Fibroblast of lung (primary cell): ENCODE measurements at places on chromosomes 11 and 22. TPM values are rescaled to one million over a fixed set of nuclear protein-coding genes. Genes with fewer than 3 reads are reported as not detected.

DNA sequence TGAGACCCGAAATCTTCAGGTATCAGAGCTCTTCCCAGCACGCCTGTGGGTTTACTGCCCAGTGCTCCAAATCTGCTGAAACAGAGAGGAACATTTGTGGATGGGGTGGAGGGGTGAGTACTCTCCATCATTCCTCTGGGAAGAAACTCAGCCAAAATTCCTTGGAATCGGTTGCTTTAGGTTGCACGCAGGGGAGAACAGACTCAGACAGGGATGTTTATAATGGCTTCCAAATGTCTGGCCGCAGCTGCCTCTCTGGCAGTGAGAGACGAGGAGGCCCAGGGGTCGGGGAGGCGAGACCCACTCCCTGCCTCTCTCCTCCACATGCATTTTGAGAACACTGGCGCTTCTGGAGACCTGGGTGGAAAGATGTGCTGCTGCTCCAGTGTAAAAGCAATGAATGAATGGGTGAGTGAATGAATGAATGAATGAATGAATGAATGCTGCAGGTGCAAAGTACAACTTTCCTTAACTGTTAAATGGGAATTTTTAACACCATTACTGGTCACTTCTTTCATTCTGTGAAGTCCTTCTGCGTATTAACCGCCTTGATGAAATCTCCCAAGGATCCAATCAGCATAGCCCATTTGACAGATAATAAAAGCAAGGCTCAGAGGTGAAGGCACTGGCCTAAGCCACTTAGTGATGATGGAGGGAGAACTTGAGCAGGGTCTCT is 437.4 kb downstream of the MIAT start:
- DNase-seq, result no peak

DNA sequence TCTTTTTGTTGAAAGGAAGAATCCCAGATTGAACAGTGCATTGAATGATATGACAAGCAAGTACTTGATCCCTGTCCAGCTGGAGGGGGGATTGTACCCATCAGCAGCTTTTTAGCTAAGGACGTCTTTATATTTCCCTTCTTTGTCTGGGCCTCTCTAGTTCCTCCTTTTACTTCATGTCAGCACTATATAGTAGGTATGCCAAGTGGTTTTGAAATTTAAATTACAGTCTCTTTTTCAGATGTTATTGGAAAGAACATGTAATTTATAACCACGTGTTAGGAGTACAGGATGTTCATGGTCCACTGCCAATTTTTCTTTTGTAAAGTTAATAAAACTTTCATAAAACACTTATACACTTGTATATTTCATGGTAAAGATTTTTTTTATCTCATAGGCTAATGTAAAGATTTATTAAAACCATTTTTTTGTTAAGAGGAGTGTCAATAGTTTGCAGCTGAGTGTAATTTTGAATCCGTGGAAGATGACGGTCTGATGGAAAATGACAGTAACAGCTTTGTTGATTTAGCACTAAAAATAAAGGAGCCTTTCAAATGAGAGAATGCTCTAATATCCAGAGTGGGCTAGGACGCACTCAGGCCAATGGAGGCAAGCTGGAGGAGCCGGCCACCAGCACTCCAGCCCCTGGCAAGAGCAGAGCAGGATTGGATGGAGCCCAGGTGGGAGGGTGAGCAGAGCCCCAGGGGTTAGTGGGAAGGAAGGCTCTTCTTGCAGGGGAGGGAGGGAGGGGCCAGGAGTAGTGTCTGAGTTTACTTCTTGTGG is 488.3 kb downstream of the INSC start:
- DNase-seq, result no peak

- DNase-seq, result peak; percentile 6
Measured at GRCh38 chr11:43925063-43925931, 17.1 kb upstream of the C11orf96 start.

DNA sequence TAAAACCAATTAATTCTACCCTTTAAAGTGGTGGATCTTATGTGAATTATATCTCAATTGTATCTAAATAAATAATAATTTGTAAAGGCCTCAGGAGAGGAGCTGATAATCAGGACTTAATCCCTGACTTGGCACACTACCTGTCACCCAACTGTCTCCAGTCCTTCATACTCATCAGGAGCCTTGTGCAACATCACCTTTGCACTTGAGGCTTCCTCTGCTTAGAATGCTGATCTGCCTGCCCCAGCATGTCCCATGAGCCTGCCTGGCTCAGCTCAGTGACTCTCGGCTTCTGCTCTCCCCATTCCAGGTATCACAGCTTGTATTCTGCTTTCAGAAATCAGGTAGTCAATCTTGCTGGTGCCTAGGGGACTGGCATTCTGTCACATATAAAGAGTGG is 43.9 kb upstream of the PRODH start:
- DNase-seq, result no peak

DNA sequence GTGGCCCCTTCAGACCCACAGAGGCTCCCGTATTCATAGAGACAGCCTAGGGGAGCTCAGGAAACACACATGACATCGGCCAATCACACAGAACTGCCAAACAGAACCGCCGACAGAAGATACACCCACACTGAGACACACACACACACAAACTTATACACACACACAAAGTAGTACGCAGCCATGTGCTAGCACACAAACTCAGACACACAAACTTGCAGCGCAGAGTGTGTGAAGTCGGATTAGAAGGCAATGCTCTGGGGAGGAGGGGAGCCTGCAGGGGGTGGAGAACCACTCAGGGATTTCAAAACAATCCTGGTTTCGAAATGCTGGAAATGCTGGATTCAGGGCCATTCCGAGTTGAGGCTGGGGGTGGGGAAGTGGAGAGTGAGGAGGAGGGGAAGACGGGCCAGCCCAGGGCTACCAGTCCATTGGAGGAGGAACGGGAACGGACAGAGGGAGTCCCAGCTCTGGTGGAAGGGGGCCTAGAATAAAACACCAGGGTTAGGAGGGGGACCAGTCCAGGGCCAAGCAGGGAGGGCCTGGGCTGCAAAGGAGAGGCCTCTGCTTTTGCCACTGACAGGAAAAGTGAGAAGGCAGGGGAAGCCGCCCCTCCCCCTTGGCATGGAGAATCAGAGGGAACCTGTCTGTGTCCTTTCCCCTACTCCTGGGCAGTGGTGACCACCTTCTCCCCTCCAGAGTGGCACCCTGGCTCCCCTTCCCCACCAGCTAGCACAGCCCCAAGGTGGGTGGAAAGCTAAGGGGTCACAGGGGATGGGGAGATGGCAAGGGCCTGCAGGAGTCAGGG is 4.4 kb downstream of the BCL9L start:
- peak; percentile 97 for DNase-seq

DNA sequence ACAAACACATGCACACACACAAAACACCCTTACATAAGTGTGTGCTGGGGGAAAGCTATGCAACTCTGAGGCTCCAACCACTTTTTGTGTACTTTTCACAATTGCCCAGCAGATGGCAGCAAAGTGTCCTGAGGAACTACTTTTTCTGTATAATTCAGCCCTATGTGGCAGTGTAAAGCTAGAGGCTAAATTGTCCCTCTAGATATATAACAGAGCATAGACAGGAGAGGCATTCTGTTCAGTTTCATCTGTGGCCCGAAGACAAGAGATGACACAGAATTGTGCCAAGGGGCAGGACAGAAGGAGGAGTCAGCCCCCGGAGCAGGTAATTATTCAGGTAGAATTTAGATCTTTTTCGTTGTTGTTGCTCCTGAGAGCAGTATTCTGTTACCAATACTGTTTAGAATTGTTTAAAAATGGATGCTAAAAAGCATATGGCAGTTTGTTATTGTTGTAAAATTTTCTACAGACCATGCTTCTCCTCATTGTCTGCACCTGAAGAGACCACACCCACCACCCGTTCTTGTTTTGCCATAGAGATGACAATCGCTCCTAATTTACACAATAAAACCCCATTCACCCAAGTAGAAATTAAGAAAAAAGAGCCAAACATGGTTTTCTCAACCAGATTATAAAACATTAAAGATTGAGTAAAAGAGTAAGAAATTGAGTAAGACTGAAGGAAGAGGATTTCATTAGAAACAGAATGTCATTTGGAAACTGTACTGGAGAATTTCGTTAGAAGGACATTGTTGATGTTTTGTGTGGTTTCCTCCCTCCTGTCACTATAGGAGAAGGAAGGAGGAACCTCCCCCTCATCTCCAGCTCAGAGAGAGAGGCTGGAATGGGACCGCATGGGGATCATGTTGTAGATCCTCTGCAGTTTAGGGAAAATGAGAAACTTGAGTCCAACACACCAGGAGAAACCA is 14.5 kb upstream of the MS4A7 start:
- peak; percentile 13 for DNase-seq

DNA sequence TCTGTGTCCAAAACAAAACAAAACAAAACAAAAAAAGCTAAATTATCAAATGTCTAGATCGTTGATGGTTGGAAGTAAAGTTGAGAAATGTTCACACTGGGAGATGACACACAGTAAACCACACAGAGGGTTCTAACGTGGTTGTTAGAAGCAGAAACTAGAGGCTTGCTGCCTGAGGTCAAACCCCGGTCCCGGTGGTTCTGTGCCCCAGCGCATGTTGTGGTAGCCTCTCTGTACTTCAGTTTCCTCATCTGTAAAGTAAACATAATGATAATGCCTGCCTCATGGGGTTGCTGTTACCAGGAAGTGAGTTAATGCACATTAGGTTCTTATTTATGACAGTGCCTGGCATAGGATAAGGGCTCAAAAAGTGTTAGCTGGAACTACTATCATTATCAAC is 33.4 kb downstream of the PPARA start:
- no peak for DNase-seq

- DNase-seq, result no peak
Measured at GRCh38 chr11:102611291-102611690, 13.8 kb downstream of the MMP20 start.

- no peak for DNase-seq
Measured at GRCh38 chr11:77119531-77119936, 8.5 kb upstream of the MYO7A start.

GRCh38 chr11:118846181-118846935 is 37.3 kb upstream of the CXCR5 start:
- DNase-seq, result no peak

DNA sequence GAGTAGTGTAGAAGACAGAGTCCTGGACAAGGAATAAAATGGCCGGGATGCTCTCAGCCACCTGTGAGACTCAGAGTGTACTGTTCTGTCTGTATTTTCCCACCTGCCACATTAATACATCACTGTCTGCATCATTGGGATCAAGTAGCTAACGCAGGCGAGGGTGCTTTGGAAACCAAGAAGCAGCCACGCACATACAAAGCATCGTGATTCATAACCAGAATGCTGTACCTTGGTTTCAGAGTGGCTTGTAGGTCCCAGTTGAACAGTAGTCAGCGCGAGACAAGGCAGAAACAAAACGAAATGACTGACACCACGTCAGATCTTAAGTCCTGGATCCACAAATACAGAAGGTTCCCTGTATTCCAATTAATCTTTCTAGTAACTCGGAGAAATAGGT is 198.3 kb downstream of the GRIK4 start:
- DNase-seq, result peak; percentile 20

DNA sequence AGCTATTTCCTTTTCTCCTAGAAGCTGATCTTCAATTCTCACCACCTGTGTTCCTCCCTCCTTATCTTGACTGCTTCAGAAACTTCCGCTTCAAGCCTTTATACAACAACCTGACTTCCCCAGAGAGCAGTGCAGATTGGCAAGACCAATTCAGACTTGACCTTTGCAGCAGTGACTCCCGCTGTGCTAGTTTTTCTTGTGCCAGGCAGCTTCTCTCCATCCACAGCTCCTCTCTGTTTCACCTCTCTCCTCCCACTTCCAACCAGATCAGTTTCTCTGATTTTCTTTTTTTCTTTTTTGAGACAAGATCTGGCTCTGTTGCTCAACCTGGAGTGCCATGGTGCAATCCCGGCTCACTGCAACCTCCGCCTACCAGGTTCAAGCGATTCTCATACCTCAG is 74.3 kb downstream of the GRAMD1B start:
- no peak for DNase-seq

- DNase-seq, result no peak
Measured at GRCh38 chr22:41810022-41810421, 9.5 kb downstream of the CCDC134 start.

DNA sequence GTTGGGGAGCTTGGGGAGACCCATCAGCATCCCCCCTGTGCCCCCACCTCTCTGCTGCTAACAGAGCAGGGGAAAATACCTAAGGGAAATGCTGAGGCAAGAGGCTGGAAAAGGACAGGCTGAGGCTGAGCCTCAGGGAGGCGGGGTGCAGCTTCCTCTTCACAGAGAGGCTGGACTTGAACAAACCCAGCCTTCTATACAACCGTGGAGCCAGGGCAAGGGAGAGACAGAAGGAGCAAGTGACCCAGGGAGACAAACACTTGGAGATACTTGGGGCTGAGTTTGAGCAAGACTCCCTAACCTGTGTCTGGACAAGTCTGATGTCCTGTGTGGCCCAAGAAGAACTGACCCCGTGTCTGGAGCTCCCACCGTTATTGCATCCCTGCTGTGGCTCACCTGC is at the start of gene SLCO2B1:
SLCO2B1 (plus strand) TSS at position 229 of the 400 bp plus-strand sequence. CDS start 275 bp downstream, outside the sequence.
- DNase-seq, result no peak

GRCh38 chr22:26681395-26681821 is 24.0 kb downstream of the MIAT start:
- DNase-seq, result peak; percentile 88

DNA sequence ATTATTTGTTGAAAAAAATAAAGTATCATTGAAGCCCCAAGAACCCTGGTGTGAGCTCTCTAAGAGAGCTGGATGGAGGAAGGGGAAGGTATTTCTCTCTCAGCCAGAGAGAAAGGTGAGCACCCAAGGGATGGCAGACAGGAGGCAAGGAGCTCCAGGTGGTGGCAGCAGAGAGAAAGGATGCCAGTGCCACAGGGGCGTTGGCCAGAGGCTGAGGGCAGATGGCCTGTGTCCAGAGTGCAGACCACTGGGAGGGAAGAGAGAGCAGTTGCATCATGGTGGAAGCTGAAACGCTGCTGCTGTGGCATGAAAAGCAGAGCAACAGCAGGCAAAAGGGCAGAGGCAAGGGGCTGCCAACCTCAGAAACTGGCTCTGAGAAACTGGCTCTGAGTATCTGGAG is 8.5 kb downstream of the SPON1 start:
- peak; percentile 68 for DNase-seq

GRCh38 chr11:81892770-81893635 is 840.7 kb downstream of the FAM181B start:
- DNase-seq, result no peak

DNA sequence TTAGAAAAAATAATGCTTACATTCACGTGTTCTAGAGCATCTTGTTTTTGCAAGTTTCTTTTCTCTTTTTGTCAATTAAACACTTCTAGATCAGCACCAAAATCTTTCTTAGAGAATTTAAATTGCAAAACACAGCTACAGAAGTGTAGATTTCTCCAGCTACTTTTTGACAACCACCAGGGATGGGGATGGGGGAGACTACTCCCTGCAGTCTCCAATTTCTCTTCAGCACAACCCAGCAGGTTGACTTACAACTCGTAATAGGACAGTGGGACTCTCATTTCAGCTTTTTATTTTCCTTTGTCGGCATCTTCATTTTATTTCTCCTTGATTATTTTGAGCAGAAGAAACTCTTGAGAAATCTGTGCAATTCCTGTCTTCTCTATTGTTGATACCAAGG is 441.2 kb downstream of the LRRC4C start:
- DNase-seq, result no peak

OR52N4 gene
- polyA plus RNA-seq, result 0.08 TPM in 1 of 2 replicates, not detected in the other

TYMP gene
- polyA plus RNA-seq, result 2.3 and 3.7 TPM in 2 replicates

SERPIND1 gene
- polyA plus RNA-seq, result 0.03 TPM in 2 replicates

TRIM29 gene
- polyA plus RNA-seq, result not detected in 2 replicates

SMCO4 gene
- polyA plus RNA-seq, result 6.4 and 8.2 TPM in 2 replicates

GAS2 gene
- polyA plus RNA-seq, result 0.27 and 0.36 TPM in 2 replicates

MCM5 gene
- polyA plus RNA-seq, result 21.7 and 73.4 TPM in 2 replicates

GGT5 gene
- 2.0 and 9.1 TPM in 2 replicates for polyA plus RNA-seq

TMEM138 gene
- polyA plus RNA-seq, result 78.0 and 95.9 TPM in 2 replicates

MRGPRF gene
- polyA plus RNA-seq, result 47.5 and 88.1 TPM in 2 replicates

SOX6 gene
- 2.3 and 3.0 TPM in 2 replicates for polyA plus RNA-seq

SPON1 gene
- polyA plus RNA-seq, result 0.45 and 5.0 TPM in 2 replicates
